Effector CD8-positive, alpha-beta T cell (primary cell): ENCODE measurements at places on chromosomes 3 and 15.
A peak's percentile ranks its signal among the peaks of the same experiment; 100 is the strongest.

- DNase-seq: no peak
Measured at GRCh38 chr3:159619341-159619885, 369.2 kb upstream of the IL12A start.

DNA sequence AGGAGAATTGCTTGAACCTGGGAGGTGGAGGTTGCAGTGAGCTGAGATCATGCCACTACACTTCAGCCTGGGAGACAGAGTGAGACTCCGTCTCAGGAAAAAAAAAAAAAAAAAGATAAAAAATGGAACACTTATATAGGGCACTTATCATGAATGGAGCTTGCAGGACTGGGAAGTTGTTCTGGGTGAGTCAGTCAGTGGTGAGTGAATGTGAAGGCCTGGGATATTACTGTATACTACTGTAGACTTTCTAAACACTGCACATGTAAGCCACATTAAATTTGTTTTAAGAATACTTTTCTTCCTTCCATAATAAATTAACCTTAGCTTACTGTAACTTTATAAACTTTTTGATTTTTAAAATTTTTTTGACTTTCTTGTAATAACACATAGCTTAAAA lies 59.8 kb downstream of the SFMBT1 start:
- no peak for DNase-seq

- no peak for DNase-seq
Measured at GRCh38 chr3:70889162-70890019, 577.0 kb upstream of the MDFIC2 start.

- DNase-seq: no peak
Measured at GRCh38 chr3:158165730-158166129, 55.8 kb downstream of the RSRC1 start.

DNA sequence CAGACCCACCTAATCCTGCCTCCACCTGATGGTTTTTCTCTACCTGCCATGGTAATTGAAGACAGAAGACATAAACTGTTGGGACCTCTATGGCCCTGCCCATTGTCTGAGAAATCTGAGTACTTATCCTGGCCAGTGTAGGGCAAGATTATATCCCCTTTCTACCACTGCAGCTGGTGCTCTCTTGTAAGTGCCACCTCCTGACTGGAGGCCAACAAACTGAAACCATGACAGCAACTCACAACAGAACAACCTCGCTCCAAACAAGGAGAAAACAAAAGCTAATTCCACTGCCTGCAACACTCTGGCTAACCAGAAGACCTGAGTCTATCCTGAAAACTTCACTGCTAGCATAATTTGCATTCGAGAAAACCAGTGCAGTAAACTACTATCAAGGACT lies 82.9 kb downstream of the CLDN1 start:
- no peak for DNase-seq

DNA sequence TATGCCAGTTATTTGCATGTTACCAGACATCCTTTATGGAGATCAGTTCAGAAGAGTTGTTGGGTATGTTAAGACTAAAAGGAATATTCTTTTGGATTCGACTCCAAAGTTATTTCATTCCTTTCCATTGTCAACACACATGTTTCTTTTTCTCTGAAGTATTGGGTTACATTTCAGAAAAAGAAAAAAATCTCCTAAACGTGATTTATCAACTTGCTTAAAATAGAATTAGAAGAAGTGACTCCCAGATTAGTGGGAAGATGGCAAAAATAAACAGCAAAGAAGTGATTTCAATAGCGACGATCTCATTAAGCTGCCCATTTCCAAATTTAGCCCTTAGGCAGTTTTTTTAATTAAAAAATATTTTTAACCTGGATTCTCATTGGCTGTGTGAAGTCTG lies 85.4 kb downstream of the TIGIT start:
- DNase-seq: no peak

GRCh38 chr3:88133711-88134263 lies 16.0 kb upstream of the C3orf38 start:
- DNase-seq: no peak

DNA sequence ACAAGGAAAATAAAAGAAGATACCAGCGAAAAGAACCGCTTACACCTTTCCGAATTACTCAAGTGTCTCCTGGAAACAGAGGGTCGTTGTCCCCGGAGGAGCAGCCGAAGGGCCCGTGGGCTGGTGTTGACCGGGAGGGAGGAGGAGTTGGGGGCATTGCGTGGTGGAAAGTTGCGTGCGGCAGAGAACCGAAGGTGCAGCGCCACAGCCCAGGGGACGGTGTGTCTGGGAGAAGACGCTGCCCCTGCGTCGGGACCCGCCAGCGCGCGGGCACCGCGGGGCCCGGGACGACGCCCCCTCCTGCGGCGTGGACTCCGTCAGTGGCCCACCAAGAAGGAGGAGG lies 325 bp downstream of the ALCAM start:
- DNase-seq: peak; percentile 22

- DNase-seq: no peak
Measured at GRCh38 chr15:44541282-44541958, 4.5 kb downstream of the EIF3J start.

GRCh38 chr3:193794002-193794881 lies 201.2 kb downstream of the OPA1 start:
- no peak for DNase-seq

GRCh38 chr3:45965653-45966052 lies 22.4 kb downstream of the CXCR6 start:
- DNase-seq: no peak

DNA sequence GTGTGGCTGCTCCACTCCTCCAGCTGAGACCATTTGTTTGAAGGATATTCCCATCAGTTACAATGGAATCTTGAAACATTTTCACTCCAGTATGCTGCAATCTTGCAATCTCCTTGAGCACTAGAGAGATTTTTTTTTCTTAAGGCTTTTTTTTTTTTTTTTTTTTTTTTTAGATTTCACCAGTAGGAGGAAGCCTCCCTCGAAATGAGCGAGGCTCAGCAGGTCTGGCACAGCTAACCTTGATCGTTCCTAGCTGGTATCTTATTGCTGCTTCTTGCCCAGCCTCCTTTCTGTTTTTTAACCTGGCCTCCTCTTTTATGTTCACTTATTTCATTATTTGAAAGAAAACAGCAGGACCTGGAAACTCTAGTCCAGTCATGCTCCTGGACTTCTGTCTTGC lies 48.1 kb downstream of the RAP2B start:
- DNase-seq: no peak

GRCh38 chr3:150840802-150841515 lies 64.3 kb downstream of the MINDY4B start:
- no peak for DNase-seq

GRCh38 chr3:192570315-192570714 lies 157.0 kb downstream of the FGF12 start:
- DNase-seq: no peak

DNA sequence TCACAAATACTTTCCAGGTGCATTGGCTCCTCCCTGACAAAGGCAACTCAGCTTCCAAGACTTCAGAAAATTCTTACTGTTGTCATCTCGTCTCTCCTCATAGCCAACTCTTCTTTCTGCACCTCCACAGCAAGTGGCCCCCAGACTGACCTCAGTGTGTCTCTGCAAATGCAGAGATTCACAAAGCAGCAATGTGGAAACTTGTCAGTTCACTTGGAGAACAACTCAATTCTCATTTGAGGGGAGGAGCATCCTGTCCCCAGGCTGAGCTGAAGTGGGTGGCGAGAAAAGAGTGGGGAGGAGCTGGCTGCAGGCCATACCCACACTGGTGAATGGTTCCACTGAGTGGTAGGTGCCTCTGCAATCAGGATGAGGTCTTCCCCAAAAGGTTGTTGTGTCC lies 248.7 kb upstream of the IL12A start:
- no peak for DNase-seq

DNA sequence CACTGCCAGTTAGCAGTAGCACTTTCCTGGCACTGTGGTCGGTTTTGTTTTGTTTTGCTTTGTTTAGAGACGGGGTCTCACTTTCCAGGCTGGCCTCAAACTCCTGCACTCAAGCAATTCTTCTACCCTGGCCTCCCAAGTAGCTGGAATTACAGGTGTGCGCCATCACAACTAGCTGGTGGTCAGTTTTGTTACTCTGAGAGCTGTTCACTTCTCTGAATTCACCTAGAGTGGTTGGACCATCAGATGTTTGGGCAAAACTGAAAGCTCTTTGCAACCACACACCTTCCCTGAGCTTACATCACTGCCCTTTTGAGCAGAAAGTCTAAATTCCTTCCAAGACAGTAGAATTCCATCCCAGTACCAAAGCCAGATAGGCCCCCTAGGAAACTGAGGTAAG lies 22.6 kb downstream of the CLDN18 start:
- DNase-seq: no peak

GRCh38 chr3:169662843-169663160 lies 710 bp downstream of the MECOM start:
- no peak for DNase-seq
